ENCODE measurements at places on chromosomes 7 and 10. TPM values are rescaled to one million over a fixed set of nuclear protein-coding genes. Genes with fewer than 3 reads are reported as not detected.

The NUTM2E gene
- 0.19 TPM for total RNA-seq

The VAX1 gene
- not detected for total RNA-seq

- H3K27ac ChIP-seq = peak overlapping the region; percentile 76
- H3K36me3 ChIP-seq = peaks cover 24% of the 10 kb centered on the region
- DNase-seq = no peak
- H3K4me1 ChIP-seq = peaks cover 58% of the 10 kb centered on the region
- H3K27me3 ChIP-seq = no peaks in the 10 kb centered on the region
- H3K4me3 ChIP-seq = no peak overlapping the region
Measured at GRCh38 chr10:6175329-6176055, 27.2 kb upstream of the PFKFB3 start.

DNA sequence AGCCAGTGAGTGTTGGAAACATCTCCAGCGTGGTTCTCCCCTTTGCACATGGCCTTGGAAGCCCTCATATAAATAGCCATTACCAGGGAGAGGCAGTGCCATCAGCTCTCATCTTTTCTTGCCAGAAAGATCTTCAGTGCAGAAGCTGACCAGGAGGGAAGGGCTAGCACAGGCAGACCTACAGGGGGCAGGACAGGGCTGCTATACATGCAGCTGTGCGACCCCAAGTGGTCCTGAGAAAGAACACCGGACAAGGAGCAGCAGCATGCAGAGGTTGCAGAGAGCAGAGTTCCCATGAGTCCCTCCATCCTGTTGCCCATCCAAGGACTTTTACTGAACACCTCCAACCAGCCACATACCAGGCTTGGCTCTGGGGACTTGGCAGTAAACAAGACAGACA lies 17.1 kb downstream of the GRID1 start:
- H3K4me3 ChIP-seq = no peak overlapping the region
- H3K4me1 ChIP-seq = no peaks in the 10 kb centered on the region
- DNase-seq = no peak

GRCh38 chr7:98733036-98733435 lies 116.0 kb downstream of the NPTX2 start:
- DNase-seq = peak; percentile 83
- H3K36me3 ChIP-seq = no peaks in the 10 kb centered on the region
- H3K4me1 ChIP-seq = no peaks in the 10 kb centered on the region

GRCh38 chr7:157267956-157268355 lies 68.8 kb upstream of the DNAJB6 start:
- no peaks in the 10 kb centered on the region for H3K27me3 ChIP-seq
- H3K4me1 ChIP-seq = peaks cover 3% of the 10 kb centered on the region
- H3K36me3 ChIP-seq = peaks cover 42% of the 10 kb centered on the region
- no peak overlapping the region for H3K4me3 ChIP-seq

DNA sequence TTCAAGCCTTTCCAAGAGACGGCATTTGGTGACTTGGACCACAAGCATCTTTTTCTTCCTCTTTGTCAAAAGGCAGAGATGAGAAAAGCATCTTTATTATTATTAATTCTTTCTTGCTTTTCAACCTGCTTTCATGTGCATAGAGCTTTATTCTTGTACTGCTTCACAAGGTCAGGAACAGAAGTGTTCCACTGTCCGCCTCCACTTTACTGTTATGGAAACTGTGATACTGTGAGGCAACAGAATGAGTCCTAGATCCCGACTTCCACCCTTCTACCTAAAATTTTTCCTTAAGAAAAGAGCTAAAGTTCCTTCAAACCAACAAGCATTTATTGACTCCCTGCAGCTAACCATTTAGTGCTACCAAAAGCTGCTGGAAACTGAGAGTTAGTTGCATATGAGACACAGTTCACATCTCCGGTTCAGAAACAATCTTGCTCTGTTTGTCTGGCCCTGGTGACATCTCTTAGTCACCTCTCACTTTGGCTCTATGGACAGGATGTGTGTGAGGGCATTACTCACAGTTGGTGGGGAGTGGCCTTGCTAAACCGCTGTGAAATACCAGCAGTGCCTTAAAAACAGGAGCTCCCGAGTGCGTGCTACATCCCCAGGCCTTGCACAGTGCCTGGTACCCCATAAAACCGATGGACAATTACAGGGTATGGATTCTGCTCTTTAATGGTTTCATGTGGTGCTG lies 77.1 kb upstream of the TRIL start:
- peaks cover 21% of the 10 kb centered on the region for H3K4me1 ChIP-seq
- peak; percentile 66 for DNase-seq
- no peaks in the 10 kb centered on the region for H3K27me3 ChIP-seq
- peak overlapping the region; percentile 25 for H3K4me3 ChIP-seq
